ENCODE measurements at places on chromosomes 6 and 20.

DNA sequence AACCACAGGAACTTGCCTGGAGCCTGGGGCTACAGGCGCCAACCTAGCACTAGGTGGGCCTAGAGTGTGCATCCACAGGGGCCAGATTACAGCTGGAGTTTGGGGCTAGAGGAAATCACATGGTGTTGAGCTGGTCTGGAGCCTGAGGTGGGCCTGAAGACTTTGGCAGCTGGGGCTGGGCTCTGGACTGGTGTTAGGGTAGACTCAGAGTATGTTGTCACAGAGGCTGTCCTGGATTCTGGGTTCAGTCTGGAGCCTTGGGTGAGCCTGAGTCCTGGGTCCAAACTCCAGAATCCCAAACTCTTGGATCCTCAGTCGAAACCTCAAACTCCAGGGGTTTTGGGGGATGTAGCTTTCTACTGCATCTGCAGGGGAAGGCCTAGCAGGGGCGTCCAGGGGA, 356.7 kb downstream of the FRK start:
- no peak for DNase-seq

GRCh38 chr6:93848031-93848742, 428.8 kb upstream of the EPHA7 start:
- DNase-seq: no peak

DNA sequence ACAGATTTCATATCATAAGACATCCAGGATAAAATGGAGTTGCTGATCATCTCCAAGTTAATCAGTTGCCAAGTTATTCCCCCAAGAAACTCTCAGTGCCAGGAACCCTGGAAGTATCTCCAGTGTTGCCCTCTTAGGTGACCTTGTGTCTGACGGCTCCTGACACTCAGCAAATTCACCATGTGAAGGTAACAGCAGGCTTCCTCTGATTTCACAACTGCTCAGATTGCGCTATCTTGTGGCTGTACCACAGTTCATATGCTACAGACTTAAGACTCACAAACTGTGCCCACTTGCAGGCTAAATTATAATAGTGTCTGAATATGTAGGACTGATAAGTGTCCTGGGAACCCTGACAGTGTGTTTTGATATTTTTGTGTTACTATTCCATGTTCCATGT, 186.6 kb upstream of the OPRM1 start:
- no peak for DNase-seq

- peak; percentile 99 for DNase-seq
Observed at GRCh38 chr6:148869585-148869984, 122.8 kb downstream of the UST start.

DNA sequence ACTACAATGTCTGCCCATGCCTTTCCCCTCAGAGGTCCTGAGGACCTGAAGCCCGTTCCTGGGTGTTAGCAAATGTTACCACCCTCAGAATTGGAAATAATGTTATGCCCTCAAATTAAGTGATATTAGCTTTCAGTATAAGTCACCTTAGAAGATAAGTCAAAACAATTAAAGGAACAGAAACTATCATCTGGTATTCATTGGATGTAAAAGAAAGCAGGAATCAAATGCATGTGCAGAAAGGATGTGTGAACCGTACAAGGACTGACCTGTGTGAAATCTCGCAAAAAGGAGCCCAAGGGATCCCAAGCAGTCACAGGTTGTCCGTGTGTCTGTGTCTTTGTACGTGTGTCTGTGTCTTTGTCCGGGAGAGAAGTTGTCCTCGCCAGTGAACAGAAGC, 51.6 kb upstream of the TAB2 start:
- DNase-seq: no peak

DNA sequence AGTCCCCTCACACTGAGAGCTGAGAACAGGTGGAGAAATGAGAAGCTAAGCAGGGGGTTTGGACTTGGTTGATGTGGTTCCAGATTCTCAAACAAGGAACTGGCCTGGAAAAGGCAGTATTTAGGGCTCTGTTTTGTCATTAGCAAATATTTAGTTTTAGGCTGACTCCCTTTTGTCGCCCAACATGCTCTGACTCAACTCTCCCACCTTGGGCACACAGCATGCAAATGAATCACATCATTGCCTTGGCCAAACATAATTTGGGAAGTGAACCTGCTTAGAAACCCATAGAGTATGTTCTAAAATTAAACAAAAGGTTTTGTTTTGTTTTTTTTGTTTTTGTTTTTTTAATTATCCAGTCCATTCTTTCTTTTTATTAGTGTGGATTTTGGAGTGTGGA, 9.5 kb upstream of the UQCC2 start:
- DNase-seq: no peak

DNA sequence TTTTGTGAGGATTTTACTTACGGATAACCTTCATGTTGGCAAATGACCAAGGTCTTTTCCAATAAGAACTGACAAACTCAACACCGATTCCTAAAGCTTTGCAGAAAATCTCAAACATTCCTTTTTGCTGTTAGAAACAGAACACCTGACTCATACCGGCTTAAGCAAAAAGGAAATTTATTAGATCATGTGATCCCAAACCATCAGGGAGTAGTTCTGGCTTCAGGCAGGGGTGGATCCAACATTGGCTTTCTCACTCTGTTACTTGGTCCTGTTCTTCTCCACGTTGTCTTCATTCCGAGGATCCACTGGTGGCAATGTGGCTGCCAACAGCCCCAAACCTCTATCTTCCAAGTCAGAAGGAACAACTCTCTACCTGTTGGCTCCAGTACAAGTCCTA, 95.9 kb upstream of the PMEPA1 start:
- DNase-seq: no peak

DNA sequence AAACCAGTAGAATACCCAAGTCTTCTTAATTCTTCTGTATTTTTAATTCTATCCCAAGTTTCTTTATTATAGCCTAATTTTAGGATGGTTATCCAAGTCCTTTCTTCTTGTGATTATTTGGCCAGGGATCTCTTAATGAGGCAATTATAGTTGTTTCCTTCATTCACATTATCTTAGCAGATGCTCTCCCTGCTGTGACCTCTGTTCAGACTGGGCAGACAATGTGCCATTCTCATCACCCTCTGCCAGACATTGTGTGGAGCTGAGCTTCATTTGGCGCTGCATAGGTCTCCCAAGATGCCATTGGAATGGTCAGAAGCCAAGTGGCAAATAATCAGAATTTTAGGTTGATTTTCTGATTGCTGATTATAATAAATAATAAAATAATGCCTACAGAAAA, 79.4 kb downstream of the LIN28B start:
- no peak for DNase-seq

- DNase-seq: no peak
Observed at GRCh38 chr6:17979479-17979878, 8.0 kb downstream of the KIF13A start.

DNA sequence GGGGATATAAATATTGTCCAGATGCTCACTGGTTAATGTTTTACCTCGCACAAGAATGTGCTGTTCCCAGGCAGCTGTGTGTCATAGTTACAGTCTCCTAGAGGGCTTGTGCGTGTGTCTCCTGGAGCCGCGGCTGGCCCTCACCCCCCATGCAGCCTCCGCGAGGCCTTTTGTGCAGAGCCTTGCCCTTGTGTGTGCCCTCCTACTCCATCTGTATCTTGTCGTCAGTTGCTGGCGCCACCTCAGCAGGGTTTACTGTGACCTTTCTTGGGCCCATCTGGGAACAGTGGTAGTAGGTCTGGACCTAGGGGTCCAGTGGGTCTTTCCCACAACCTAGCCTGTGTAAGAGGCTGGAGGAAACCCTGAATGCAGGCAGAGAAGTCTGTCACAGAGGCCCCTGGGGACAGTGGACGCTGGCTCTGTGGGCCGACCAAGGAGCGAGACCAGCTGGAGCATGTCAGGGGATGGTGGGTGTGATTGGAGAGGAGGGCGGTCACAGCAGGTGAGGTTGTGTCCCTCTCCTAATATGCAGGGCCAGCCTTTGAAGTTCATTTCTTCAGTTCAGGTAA, 35.2 kb downstream of the PPP1R14C start:
- peak; percentile 17 for DNase-seq

- DNase-seq: no peak
Observed at GRCh38 chr20:12893019-12893418, 115.8 kb upstream of the SPTLC3 start.

DNA sequence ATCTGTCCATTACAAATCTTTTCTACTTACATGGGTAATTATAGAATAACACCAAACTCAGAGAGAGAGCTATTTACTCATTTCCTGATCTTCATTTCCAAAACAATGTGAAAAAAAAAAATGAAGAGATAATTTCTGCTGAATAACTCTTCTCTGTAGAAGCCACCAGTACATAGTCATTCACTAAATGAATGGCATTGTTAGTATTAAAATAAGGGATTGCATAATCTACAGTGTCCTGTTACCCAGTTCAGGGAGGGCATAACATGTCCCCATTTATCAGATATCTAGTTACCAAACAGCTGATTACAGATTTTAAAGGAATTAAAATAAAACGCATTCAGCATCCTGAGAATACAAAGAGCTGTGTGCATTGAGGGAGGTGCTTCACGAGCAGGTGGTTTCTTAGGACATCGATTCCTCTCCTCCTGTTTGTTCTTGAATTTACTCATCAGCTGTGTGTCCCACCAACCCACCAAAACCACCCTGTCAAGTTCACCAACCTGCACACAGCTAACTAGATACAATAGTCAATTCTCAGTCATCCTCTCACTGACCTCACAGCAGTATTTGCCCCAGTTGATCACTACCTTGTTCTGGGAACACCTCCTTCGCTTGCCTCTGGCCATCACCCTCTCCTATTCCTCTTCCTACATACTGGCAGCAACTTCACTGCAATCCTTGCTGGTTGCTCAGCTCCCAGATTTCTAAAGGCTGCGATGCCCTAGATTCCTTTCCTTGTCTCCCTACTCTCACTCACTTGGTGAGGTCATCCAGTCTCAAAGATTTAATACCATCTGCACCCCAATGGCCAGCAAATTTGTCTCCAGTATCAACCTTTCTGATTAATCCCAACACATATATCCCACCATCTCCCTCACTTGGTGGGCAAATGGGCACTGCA, 18.7 kb downstream of the CNKSR3 start:
- DNase-seq: no peak

GRCh38 chr20:24437196-24438082, 32.0 kb upstream of the SYNDIG1 start:
- DNase-seq: no peak

DNA sequence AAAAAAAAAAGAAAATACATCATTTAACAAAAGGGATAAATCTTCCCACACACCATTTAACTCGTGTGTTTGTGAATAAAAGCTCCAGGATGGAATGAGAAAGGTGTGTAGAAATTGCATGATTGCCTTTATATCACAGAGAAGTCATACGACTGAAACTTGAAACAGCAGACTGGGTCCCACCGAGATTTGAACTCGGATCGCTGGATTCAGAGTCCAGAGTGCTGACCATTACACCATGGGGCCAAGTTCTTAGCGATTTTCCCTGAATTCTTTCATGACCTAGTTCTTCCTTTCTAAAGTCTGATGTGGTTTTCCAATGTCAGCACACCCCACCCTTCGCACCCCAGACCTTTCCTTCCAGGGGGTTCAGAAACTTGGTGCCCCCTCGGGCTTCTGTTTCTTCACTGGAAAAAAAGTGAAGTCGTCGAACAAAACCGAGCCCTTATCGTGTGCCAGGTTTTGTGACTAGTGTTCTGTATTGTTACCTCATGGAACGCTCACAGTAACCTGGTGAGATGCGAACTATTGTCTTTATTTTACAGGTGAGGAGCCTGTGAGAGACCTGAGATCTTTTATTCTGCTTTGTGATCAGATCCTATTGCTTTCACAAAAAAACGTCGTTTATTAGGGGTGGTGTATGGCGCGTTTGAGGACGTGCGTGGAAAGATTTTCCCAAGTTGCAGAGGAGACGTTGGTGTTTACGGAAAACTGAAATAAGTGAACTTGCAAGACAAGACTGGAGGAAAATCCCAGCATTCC, 120.8 kb downstream of the OR2B2 start:
- DNase-seq: peak; percentile 88

- DNase-seq: peak; percentile 79
Observed at GRCh38 chr6:108562503-108562993, 1.8 kb downstream of the FOXO3 start.

GRCh38 chr6:140857739-140858380, 1274.9 kb upstream of the GJE1 start:
- peak; percentile 99 for DNase-seq

DNA sequence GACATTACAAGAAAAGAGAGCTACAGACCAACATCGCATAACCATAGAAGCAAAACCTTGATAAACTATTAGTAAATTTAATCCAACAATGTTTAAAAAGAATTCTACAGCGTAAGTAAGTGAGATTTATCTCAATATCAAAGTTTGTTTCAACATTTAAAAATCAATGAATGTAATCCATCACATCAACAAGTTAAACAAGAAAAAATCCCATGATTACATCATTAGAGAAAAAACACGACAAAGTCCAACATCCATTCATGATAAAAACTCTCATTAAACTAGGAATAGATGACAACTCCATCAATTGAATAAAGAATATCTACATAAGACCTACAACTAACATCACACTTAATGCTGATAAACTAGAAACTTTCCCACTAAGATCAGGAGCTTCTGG, 239.0 kb upstream of the GGTLC1 start:
- DNase-seq: no peak

DNA sequence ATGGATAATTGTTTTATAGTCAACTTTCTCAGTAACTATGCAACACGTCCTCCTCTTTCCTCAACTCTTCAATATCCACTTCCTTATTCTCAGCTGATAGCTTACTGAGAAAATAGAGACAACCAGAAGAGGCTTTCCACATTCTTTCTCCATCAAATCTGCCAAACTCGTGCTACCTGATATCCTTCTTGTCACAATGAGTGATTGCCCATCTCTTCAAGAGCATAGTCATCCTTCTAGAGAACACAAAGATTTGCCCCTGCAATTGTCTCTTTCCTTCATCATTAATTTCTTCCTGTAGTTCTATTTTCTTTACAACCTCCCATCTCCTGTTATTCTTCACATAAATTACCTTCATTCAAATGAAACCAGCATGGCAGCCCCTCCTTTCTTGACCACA, 75.9 kb upstream of the RGS17 start:
- DNase-seq: no peak

GRCh38 chr6:155340464-155341129, 26.3 kb upstream of the TFB1M start:
- DNase-seq: peak; percentile 79

- no peak for DNase-seq
Observed at GRCh38 chr20:44234566-44235317, 12.4 kb upstream of the GDAP1L1 start.

DNA sequence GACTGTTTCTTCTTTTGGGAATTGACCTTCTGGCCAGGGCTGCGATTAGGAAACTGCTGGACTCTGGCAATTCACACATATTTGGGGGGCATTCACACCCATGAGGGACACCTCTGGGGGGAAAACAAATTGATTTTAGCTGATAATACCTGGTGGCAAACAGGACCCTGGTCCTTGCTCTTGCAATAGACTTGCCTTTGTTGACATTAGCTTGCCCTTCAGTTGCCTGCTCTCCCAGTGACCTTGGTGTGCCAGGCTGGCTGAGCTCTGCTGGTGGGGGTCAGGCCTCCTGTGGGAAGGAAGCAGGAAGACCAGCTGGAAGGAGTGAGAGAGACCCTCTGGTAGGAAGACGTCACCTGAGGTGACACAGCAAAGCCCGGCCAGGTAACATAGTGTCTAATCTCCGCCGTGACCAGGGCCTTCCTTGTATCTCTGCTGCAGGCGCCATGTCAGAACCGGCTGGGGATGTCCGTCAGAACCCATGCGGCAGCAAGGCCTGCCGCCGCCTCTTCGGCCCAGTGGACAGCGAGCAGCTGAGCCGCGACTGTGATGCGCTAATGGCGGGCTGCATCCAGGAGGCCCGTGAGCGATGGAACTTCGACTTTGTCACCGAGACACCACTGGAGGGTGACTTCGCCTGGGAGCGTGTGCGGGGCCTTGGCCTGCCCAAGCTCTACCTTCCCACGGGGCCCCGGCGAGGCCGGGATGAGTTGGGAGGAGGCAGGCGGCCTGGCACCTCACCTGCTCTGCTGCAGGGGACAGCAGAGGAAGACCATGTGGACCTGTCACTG, 5.3 kb downstream of the CDKN1A start:
- DNase-seq: no peak

Measured in fibroblast of mammary gland (primary cell).